Fibroblast of villous mesenchyme (primary cell): ENCODE measurements at places on chromosomes 5 and 9.

GRCh38 chr9:97873425-97873824 is 20.4 kb downstream of the FOXE1 start:
- no peak for DNase-seq

DNA sequence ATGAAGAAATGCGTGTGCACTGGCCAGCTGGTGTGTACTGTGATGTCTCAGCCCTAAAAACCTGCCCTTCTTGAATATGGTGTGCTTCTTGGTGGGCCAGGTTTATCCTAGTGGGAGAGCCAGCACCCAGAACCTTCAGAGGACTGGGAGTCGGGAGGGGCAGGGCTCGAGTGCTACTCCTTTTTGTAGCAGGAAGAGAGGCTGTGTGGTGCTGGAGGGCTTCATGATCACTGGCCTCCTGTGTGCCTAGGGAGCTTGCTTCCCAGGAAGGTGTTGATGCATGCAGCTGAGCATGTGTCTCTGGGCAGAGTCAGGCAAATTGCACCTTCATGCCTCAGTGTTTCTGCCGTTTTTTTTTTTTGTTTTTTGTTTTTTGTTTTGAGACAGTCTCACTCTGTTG is 20.0 kb downstream of the PHF2 start:
- DNase-seq = no peak

GRCh38 chr9:33813712-33814641 is 3.0 kb upstream of the UBE2R2 start:
- peak; percentile 78 for DNase-seq

- DNase-seq = no peak
These were observed 238.9 kb upstream of the ADCY2 start for GRCh38 chr5:7157083-7157482.

DNA sequence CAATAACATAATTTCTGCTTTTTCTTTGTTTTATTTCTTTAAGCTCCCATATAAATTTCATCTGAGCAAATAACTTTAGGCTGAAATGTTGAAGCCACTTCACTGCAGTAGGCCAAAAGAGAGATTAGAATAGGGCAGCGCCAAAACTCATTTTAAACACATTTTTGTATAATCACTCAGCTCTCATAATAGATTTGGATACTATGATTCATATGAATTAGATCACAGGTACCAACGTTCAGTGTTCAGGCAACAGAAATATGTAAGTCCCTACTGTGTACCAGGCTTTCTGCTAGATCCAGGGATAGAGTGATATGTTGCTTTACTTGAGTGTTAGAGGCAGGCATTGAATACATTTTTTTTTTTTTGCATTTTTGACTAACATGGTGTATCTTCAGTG is 370.5 kb downstream of the PTPRD start:
- DNase-seq = no peak
